ENCODE measurements at places on chromosomes 13 and 19. TPM values are rescaled to one million over a fixed set of nuclear protein-coding genes. Genes with fewer than 3 reads are reported as not detected.

FNDC3A gene
- total RNA-seq: 28.7 TPM

RGCC gene
- 43.1 TPM for total RNA-seq

ZNF507 gene
- 29.8 TPM for total RNA-seq

C5AR2 gene
- total RNA-seq: 0.84 TPM

ZNF667 gene
- total RNA-seq: 0.24 TPM
